ENCODE measurements at places on chromosomes 4 and X. TPM values are rescaled to one million over a fixed set of nuclear protein-coding genes. Genes with fewer than 3 reads are reported as not detected.

Gene CLGN
- total RNA-seq, result 1.6 TPM

DNA sequence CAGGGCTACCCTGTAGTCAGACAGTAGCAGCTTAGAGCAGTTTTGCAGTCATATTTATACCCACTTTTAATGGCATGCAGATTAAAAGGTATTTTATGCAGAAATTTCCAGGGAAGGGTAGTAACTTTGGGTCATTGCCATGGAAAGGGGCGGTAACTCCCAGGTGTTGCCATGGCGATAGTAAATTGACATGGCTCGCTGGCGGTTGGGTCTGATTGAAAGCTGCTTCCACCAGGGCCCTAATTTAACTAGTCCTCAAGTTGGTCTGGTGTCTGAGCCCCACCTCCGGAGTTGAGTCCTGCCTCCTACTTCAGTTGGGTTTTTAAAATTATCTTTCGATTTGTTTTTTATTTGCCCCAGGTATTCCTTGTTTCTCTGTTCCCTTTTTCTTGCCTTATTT is 70.1 kb downstream of the NAA11 start:
- no peak for DNase-seq

- no peak for DNase-seq
Measured at GRCh38 chr4:106312997-106313522, 2.9 kb downstream of the TBCK start.

GRCh38 chr4:1720163-1720983 is 750 bp downstream of the TMEM129 start:
- peak; percentile 50 for DNase-seq

Gene MTM1
- total RNA-seq, result 8.4 TPM

Gene FGFBP1
- total RNA-seq, result not detected

Gene CDKL5
- 4.5 TPM for total RNA-seq

DNA sequence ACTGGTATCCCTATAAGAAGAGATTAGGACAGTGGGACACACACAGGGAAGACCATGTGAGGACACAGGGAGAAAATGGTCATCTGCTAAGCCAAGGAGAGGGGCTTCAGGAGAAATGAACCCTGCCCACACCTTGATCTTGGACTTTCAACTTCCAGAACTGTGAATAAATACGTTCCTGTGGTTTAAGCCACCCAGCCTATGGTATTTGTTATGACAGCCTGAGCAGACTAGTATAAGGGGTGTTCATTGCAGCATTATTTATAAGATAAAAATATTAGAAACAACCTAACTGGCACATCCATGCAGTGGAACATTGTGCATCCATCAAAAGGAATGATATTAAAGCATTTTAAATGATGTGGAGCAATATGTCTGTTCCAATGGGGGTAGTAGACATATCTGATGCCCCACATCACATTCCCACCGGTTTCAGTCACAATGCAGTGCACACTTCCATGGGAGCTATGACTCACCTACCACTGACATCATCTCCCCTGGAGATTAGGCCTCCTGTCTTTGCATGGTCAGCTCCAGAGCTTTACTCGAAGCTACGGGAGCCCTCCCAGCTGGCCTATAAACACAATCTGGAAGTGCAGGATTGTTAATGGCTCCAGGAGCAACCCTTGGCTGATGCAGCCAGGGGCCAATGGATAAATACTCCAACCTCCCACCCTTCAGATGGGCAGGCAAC is 38.9 kb upstream of the MAMLD1 start:
- DNase-seq, result peak; percentile 83

GRCh38 chr4:14368391-14368790 is 633.9 kb upstream of the CPEB2 start:
- DNase-seq, result no peak

- DNase-seq, result peak; percentile 67
Measured at GRCh38 chrX:8971116-8971515, 62.8 kb downstream of the FAM9B start.

DNA sequence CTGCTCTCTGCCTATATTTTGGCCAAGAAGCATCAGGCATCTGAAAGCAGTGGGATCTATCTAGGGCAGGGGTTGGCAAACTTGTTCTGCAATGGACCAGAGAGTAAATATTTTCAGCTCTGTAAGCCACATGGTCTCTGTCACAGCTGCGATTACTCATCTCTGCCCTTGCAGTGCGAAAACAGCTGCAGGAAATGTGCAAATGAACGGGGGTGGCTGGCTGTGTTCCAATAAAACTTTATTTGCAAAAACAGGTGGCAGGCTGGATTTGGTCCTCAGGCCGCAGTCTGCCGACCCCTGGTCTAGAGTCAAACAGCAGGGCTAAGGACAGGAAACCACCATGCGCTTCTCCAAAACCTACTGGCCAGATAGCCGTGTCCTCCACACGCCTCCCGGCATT is 48.6 kb downstream of the ACOX3 start:
- peak; percentile 96 for DNase-seq

Data from fibroblast of villous mesenchyme (primary cell).